ENCODE measurements at places on chromosomes 2 and 18.
A peak's percentile ranks its signal among the peaks of the same experiment; 100 is the strongest.

DNA sequence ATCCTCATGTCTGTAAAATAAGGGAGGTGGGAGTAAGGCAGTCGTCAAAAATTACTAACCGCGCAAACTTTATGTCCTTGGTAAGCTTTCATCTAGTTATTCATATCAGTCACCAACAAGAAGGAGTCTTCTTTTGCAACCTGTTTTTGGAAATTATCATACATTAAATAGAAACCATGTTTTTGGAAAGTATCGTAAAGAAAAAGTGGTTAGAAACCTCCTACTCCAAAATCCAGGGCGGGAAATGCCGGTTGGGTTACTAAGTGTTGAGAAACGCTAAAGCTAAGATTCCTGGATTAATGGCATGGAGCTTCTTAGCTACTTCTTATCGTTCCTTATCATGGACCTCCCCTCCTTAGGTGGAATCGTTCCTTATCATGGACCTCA lies 778 bp downstream of the BBS5 start:
- DNase-seq, result no peak

DNA sequence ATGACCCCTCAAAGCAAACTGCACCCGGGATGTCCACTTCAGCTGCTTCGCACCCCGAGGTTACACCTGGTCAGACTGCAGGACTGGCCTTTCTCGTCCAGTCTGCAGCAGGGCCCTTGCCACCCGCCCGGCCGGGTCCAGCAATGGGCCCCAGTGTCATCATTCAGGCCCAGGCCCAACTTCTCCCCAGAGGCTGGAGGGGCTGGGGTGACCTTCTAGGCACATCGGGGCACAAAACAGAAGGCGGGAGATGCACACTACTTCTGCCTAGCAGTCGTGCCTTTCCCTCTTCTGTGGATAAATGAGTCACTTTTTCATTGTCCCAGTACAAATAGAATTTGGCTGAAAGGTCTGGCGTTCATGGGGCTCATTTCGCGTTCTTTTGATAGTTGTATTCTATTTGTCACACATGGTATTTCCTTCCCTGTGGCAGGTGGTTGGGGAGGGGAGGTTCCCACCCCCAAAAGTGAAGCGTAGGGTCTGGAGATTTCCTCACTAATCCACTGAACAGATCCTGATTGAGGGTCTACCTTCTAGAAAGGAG lies 56.9 kb upstream of the ID2 start:
- no peak for DNase-seq

GRCh38 chr2:195445639-195446038 lies 211.4 kb upstream of the SLC39A10 start:
- no peak for DNase-seq

- no peak for DNase-seq
These were observed 57.7 kb upstream of the OSR1 start for GRCh38 chr2:19416083-19416482.

DNA sequence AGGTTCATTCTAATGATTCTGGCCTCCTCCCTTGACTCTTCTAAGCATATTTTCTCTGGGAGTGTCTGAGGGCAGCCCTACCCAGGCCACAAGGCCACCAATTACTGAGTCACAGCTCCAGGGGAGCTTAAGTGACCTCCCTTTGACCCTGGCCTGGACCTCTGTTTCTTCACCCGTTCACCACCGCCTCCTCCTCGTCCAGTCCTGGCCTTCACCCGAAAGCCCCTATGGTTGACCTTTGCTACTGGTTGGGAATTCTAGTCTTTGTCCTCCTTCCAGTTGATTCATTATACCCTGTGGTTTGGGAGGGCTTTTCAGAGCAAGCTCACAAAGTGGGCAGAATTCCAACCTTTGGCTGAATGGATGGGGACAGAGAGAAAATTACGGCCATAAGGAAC lies 72.6 kb downstream of the NRP2 start:
- DNase-seq, result peak; percentile 65

DNA sequence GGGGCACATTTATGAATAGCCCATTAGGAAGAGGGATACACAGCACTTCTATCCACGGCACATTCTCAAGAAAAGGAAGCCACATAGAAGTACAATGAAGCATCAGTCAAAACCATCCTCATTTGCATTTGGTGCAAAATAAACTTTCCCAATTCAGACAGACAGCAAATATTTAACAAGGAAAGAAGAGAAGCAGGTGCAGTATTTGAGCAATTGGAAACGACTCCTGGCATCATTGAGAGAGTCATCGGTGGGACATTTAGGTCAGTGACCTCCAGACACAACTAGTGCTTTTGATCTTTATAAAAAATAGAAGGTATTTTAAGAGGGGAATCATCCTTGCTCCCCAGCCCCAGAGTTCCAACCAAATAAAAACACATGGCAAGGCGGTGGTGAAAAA lies 118.0 kb downstream of the MREG start:
- DNase-seq, result no peak
